ENCODE measurements at places on chromosomes 2 and 18.

DNA sequence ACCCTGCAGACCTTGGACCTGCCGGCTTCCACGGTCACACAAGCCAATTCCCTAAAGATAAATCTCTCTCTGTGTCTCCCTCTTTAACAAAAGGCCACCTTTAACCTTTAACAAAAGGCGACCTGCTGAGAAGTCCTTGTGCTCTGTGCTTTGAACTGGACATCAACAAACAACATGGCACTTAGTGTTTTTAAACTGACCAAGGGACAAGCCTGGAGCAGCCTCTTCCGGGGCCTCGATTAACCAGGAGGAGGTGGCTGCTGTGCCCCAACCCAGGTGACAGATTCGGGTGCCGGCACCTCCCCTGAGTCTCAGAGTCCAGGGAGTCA is 135.3 kb downstream of the RTP5 start:
- no peak for DNase-seq

GRCh38 chr2:6966446-6966940 is 49.3 kb downstream of the RNF144A start:
- DNase-seq, result no peak

GRCh38 chr18:11518788-11519685 is 90.4 kb upstream of the SLC35G4 start:
- DNase-seq, result no peak

DNA sequence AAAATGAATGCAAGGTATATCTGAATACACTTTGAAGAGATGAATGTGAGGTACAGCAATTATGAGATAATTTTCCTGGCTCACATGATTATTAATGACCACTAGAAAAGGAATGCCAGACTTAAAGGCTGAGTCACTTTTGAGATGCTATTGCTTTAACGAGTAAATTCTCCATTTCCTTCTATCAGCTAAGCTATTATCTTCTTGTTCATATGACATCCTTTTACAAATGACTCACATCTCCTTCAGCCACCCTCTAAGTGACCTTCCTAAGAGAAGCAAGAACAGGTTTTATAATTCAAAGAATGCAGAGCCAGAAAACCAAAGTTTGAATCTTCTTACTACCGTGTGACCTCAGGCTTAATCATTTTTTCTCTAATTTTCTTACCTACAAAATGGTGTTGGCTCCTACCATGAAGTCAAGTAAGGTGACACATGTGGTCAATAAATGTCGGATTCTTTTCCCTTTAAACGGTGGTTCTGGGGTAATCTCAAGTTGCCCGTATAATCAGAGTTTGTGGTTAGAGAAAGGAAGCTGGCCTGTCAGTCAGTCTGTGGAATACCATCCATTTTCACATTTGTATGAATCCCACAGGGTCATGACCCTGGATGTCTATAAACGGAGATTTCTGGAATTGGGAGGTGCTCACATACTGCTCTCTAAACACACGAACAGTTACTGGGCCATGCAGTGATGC is 184.0 kb upstream of the PID1 start:
- DNase-seq, result no peak

DNA sequence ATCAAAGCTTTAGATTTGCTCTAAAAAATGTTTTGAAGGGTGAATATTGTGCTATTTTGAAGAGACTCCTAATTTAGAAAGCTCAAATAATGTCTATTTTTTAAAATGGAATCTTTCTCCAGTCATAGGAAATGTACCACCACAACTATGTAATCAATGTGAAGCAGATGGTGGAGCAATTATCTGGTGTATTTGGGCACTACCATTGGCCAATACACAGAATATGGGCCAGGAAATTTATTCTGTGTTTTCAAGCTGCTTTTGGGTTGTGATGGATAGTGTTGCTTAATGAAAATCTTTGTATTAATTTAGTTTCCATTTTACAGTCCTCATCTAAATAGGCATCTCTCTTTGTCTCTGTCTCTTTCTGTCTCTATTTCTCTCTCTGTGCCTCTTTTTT is 17.1 kb upstream of the VWC2L start:
- no peak for DNase-seq

GRCh38 chr2:188369365-188369764 is 77.7 kb downstream of the GULP1 start:
- no peak for DNase-seq

GRCh38 chr2:241225983-241226382 is 37.5 kb downstream of the ANO7 start:
- DNase-seq, result no peak

DNA sequence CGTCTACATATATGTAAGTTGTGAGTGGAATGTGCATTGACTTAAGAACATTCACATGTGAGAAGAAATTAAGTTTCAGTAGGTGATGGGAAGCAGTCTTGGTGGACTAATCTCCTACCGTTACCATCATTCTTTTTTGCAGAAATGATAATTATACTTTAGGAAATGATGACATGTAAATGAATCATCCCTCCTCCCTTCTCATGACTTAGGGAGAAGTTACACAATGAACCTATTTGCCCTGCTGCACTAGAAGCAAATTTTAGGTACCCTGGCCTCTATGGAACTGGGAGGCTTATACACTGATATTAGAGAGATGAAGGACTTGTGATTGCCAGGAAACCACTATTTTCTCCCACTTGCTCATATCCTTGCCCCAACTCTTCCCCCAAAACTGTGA is 214.2 kb downstream of the CALCRL start:
- no peak for DNase-seq

DNA sequence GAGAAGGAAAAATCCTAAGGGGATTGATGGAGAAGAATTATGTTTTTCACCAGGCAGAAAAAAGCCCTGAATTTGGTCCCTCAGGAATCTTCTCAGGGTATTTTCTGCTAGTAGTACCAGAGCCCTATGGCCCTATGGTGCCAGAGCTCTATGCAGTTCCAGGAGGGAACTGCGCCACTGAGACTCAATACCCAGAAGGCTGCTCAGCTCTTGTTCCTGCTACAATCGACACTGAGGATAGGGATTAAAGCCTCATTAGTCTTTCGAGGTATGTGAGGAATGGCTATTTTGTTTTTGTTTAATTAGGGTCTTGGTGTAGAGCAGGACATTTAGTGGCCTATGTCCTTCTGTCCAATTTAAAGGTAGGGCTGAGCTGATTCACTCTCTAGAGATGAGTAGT is 21.7 kb upstream of the PPP3R1 start:
- DNase-seq, result no peak

DNA sequence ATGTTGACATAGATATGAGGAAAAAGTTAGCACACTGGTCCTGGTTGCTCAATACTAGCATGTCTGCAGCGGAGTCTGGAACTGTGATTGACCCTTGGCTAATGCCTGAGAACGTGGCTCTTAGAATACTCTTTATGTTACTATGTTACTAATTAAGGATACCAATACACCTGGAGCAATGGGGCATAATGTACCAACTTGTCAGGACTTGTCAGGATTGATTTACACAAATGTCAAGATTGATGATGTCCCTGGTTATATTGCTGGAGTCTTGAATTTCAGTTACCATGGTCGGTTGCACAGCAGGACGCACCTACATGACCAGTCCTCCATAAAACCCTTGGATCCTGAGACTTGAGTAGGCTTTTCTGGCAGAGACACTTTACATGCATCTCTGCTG is 810.9 kb downstream of the CPS1 start:
- no peak for DNase-seq

- DNase-seq, result no peak
Measured at GRCh38 chr2:199364153-199364552, 93.6 kb downstream of the SATB2 start.

GRCh38 chr18:12741351-12741750 is 38.5 kb downstream of the PSMG2 start:
- no peak for DNase-seq

DNA sequence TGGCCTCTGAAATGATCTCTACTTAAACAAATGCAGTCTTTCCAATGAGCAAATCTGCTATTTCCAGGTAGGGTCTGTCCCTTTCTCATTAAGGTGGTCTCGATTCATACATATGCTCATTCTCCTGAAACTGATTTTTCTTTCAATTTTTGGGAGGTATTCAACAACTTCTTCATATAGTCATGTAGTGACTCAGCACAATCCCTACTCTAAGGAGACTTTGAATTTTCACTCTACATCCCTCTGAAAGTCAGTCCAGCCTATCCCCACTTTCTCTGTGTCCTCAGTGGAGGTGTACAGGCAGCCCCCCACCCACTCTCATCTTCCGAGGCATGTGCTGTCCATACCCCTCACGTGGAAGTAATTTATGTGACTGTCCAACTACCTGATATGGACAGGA is 99.9 kb upstream of the ACAA2 start:
- no peak for DNase-seq

DNA sequence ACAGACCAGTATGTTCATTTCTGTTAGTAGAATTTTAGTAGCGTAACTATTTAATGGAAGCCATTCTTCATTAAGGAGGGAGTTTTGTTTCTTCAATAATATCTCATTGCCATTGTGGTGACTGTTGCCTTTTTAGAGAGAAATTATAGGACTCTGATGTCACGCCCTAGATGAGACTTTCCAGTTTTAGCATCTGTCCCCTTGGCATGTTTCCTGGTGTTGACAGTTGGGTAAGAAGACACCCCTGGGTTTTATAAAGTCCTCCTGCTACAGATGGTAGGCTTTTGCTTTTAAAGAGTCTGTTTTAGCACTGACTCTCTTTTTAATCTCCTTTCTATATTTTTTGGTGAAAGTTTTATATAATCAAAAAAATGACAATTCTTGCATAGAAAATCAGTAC is 41.9 kb downstream of the KCNJ3 start:
- DNase-seq, result no peak

DNA sequence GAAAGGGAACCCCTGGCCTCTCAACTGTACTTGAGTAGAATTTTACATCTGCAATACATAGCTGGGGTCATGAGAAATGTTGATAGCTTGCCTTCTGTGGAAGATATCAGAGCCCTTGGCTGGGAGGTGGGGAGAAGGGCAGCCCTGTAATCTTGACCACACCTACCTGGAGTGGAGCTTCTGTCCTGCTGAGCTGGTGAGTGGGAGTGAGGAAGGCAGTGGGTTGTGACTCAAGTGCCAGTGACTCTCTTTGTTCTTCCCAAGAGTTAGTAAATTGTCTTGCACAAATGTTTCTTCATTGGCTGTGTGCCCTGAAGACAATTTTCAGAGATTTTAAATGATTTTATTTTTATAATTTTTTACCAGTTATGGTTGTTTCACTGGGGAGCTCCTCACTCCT is 277.3 kb downstream of the MBD5 start:
- no peak for DNase-seq

GRCh38 chr2:233450864-233451575 is 96.7 kb downstream of the DGKD start:
- no peak for DNase-seq

DNA sequence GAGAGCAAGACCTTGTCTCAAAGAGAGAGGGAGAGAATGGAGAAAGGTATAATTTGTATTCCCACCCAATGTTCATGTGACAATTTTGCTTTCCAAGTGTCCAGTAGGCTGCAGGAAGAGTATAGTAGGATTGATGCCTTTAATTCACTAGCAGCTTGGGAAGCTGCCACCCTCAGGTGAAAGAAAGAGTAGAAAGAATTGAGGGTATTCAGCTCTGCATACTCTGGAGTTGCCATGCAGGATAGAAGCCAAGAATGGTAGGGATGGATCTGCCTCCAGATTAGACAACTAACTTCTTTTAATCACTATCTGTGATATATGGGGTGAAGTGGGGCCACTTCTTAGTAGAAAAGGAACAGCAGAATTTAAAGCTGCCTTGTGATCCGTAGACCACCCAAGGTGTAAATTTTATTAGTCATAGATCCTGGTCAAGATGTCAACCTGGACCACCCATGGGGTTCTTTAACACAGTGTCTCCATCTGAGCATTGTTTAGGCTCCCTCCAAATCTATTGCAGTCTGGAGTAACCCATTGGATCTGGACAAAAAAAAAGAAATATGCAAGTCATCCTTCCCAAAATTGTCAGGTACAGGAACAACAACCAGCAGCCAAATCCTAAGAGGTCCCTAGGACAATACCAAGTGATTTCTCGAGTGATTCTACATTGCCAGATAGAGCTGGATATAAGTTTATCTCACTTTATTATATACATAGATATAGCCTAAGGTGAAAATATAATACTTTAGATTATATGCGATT is 33.1 kb upstream of the DTNA start:
- DNase-seq, result no peak

GRCh38 chr2:106948540-106948939 is 62.6 kb upstream of the ST6GAL2 start:
- no peak for DNase-seq

DNA sequence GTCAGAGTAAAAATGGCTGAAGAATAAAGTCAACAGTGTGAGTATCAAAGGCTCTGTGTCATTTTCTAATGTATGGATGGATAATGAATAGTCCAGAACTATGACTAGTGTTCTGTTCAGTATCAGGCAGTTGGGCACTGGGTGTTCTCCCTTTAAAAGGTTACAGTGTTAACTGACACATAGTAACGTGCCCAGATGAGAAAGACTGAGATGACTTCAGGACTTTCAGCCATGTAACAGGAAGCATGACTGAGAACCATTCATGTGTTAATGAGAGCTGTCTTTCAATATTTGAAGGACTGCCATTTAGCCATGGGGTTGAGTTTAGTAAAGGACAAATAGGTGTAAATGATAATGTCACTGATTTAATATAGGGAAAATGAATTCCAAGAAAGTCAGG is 187.1 kb downstream of the GULP1 start:
- no peak for DNase-seq

DNA sequence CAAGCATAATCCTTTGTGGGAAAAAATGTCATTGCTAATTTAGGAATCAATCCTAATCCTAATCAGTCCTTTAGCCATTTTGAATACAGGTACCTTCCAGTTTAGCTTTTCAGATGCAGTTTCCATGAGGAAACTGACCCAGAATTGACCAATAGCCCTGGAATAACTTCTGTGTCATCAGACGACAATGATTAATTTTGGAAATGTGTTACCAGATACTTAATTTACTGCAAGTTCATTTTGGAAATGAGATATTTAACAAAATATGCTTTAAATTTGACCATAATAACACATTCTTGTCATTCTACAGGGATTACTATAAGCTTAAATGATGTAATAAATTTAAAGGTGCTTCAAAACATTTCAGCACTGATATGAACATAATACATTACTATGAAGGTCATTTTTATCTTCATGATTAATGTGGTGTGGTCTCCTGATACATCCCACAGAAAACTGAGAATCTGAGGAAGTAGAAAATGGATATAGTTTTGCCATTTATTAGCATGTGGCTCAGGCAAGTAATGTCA is 129.8 kb upstream of the SH3BP4 start:
- no peak for DNase-seq

GRCh38 chr2:41720331-41721251 is 327.2 kb upstream of the PKDCC start:
- DNase-seq, result no peak

- DNase-seq, result no peak
Measured at GRCh38 chr2:74620671-74621070, 27.5 kb downstream of the M1AP start.

GRCh38 chr2:196335221-196335634 is 163.8 kb upstream of the STK17B start:
- no peak for DNase-seq

GRCh38 chr2:1925928-1926327 is 181.6 kb upstream of the PXDN start:
- DNase-seq, result no peak

GRCh38 chr18:74963820-74964446 is 245.0 kb downstream of the PTGR3 start:
- no peak for DNase-seq

GRCh38 chr2:207483477-207483876 is 46.3 kb upstream of the CREB1 start:
- no peak for DNase-seq

GRCh38 chr18:57900906-57901435 is 97.9 kb upstream of the ATP8B1 start:
- no peak for DNase-seq

GRCh38 chr2:104781151-104781550 is 72.8 kb upstream of the POU3F3 start:
- DNase-seq, result no peak

- DNase-seq, result no peak
Measured at GRCh38 chr2:128622955-128623620, 304.4 kb upstream of the HS6ST1 start.
